ENCODE measurements at places on chromosomes 2 and 18.

DNA sequence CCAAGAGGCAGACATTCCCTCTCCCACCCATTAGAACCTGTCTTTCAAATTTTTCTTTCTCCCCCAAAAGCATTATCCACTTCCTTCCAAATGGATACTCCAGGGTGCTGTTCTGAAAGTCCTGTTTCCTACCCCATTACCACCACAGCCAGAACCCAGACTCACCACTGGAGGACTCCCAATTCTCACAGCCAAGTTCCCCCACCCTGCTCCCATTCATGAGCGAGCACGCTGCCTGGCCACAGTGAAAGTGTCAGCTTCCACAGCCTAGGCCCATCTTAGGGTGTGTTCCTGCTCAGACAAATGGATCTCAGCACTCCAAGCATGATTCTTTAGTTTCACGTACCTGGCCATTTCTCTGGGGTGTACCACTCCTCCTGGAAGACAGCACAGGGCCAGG is 3.8 kb upstream of the ANKRD53 start:
- DNase-seq: no peak

DNA sequence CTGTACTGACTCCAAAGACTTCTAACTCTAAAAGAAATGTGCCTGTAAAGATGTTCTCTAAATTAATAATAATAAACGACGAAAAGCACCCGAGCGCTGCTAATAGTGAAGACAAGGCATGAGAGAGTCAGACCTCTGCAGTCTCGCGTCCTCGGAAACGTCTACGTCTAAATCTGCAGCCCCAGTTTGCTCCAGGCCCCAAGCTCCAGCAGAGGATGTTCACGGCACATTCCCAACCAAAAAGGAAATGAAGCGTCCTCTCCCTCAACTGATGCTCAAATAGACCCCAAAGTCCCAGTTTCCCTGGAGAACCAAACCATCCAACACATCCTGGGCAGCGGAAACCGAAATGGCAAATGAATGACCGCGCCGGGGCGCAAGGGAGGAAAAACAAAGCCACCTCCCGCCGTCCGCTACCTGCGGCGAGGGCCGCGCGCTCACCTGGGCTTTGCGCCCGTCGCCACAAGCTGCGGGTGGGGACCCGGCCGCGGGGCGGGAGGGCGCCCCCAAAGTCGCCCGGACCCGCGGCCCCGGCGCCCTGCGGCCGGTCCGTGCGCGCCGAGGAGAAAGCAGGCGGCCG is 47.1 kb upstream of the CCDC150 start:
- DNase-seq: no peak

GRCh38 chr2:194054313-194054712 is 1602.7 kb upstream of the SLC39A10 start:
- no peak for DNase-seq

DNA sequence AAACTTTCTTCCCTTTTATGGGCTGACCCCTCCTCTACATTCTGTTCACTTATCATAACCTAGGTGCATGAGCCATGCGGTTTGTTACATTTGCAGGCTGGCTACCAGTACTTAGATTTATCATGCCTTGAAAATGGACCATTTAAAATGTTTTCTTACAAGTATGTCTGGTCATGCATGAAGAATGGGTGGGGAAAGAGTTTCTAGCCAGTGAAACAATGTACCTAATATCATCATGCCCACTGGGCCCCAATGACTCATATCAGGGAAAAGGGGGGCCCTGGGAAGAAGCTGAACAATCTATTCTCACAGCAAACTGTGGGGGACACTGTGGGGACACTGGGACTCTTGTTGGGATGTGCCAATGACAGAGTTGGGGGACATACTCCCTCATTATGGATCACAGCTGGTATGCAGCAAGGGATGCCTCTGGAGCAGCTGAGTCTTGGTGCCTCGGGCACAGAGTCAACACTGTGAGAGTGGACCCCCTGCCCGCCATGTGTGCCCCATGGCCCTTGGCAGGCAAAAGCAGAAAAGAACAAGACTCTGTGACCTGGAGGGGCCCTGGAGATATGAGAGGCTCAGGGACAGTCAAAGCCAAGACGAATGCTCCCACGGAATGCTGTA is 156.3 kb downstream of the ZNF516 start:
- no peak for DNase-seq

DNA sequence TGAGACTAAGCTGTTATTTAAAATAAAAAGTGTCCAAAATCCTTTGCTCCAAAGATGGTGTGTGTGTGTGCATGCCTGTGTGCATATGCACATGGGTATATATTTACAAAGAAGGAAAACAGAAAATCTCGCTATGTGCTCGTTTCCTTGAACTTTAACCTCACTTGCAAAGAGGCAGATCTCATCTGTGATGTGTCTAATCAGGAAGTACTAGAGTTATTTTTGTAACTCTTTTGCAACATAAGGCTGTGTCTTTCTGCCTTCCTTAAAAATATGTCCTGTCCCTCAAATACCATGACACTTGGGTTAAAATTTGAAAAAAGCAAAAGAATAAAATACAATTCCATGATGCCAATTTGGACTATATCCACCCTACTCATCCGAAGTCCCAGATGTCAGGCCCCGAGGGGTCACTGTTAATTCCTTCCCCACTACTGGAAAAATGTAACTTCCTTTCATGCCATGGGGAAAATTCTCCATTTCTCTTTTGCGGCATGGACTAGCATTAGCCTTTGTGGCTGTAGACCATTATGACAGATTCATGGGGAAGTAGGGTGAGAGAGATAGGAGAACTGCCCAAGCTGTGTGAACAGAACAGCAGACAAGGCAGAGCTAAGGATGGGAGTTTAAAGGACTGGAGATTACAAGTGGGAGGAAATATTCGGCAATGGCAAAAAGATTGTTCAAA is 191.3 kb downstream of the MYO1B start:
- DNase-seq: no peak

- no peak for DNase-seq
Measured at GRCh38 chr2:159249990-159250715, 36.4 kb downstream of the WDSUB1 start.

- DNase-seq: peak; percentile 48
Measured at GRCh38 chr2:105919826-105920225, 175.1 kb downstream of the NCK2 start.

DNA sequence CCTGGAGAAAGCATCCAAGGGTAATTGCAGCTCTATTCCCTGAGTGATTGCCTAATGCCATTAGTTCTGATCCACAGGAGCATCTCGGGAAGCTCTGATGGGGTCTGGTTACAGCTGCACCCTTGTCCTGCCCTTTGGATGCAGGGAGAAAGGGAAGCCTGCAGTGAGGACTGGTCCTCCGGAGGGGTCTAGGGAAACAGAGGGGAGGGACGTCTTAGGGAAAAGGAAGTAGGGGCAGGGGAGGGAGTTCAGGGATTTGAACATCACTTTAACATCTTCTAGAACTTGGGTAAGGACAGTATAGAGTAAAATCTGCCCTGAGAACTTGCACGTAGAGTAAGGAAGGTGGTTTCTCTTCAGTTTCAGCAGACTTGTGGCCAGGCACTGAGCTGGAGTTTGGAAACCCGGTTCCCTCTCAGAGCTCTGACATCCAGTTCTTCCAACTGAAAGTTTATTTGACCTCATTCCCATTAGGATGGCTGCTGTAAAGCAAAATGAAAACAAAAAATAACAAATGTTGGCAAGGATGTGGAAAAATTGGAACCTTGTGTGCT is 20.5 kb downstream of the ONECUT2 start:
- no peak for DNase-seq
